ENCODE measurements at places on chromosomes 11 and 22.
A peak's percentile ranks its signal among the peaks of the same experiment; 100 is the strongest.

DNA sequence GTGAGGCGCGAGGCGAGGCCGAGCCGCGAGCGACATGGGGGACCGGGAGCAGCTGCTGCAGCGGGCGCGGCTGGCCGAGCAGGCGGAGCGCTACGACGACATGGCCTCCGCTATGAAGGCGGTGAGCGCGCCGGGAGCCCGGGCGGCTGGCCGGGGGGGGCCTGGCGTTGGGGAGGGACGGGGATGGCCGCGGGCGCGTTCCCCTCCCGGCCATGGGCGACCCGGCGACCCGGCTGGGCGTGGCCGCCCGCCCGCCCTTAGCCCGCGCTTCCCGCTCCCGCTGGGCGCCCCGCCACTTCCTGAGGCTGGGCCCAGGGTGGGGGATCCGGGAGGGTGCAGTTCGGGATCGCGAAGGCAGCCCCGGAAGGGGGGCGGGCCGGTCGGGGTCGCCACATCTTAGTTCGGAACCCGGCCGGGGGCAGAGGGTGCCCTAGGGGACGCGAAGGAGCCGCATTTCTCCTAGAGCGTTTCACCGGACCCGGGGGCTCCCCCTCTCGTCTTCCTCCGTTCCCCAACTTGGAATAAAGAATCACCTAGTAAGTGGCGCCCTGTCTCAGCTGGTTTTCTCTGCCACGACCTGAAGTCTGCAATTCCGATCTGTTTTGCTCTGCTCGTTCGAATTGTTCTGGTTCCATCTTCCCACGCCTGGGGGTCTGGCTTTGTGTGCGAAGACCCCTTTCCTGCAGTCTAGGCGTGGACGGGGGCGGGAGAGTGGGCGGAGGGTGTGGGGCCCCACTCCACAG lies 536 bp downstream of the YWHAH start:
- DNase-seq, result peak; percentile 45

DNA sequence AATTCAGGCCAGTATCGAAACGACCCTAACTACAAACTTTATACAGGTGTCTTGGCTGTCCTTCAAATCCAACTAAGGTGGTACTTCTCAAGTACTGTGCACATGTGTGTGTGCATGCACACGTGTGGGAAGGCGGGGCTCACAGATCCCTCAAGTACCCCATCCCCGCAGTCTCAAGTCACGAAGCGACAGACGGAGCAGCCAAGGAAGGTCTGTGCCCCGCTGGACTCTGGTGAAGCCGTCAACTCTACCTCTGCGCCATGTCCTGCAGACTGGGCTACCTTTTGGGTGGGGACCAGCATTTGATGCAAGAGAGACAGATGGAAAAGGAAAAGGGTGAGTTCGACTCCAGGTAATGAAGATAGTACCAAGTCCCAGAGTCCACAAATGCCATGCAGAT lies 169.0 kb downstream of the CRYBB2 start:
- no peak for DNase-seq

GRCh38 chr11:63240791-63241379 lies 2.5 kb downstream of the SLC22A25 start:
- DNase-seq, result no peak

DNA sequence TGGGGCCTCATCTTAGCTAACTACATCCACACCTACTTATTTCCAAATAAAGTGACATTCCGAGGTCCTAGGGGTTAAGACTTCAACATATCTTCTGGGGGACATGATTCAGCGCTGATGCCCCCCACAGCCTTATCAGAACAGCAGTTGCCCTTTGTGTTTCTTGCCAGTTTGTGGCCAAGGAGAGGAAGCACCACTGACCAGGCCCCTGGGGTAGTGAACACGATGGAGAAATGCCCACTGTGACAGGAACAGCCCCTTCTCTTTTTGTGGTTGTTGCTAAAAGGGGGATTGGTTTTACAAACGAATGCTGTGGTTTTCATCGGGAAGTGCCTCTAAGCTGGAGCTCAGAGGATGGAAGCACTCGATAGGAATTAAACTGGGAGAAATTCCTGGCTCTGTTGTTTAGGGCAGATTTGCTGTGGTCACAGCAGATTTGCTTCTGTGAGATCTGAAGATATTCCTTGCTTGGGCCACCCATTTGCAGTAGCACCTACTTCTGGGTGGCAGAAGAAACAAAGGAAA lies 88.8 kb downstream of the ABTB2 start:
- DNase-seq, result no peak

- no peak for DNase-seq
Measured at GRCh38 chr11:36431429-36432092, 78.5 kb downstream of the TRAF6 start.

DNA sequence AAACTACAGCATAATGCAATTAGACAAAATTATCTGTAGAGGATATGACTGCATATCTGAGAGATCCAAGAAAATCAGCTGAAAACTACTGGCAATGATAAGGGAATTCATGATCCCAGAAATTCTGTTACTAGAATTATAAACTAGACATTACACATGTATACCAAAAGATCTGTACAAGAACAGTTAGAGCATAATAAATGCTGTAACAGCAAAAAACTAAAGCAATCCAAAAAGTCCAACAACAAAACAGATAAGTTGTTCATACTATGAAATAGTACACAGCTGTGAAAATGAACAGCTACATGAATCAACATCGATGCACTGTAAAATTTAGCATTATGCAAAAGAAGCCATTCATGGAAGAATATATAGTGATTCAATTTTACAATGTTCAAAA lies 6.0 kb downstream of the ZNF214 start:
- no peak for DNase-seq

DNA sequence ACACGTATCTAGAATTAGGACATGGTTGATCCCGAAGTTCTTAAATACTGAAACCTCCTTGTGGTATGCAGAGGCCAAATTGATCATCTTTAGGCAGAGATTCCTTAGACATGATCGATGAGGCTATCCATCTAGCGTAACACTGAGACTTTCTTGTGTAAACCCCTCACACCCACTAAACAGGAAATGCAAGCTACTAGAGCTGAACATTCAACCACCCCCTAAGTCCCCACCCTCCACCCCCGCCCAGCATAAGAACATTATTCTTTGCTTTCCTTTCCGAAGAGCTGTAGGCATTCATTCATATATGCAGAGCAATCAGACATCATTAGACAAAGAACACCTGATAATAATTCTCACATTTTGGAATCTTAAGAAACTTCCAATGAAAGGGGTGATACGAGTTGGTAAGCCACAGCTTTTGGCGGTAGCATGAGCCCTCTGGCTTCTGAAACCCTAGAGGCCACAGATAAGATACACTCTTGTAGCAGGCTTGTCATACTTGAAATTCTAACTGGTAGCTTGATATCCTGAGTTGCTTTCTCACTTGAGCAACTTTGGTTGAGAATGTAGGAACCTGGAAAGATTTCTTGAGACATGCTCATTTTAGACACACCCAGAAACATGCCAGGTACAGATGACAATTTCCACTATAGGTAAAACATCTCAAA lies 42.2 kb downstream of the FLI1 start:
- DNase-seq, result peak; percentile 42

- no peak for DNase-seq
Measured at GRCh38 chr22:20194681-20195593, 44.1 kb upstream of the CCDC188 start.

DNA sequence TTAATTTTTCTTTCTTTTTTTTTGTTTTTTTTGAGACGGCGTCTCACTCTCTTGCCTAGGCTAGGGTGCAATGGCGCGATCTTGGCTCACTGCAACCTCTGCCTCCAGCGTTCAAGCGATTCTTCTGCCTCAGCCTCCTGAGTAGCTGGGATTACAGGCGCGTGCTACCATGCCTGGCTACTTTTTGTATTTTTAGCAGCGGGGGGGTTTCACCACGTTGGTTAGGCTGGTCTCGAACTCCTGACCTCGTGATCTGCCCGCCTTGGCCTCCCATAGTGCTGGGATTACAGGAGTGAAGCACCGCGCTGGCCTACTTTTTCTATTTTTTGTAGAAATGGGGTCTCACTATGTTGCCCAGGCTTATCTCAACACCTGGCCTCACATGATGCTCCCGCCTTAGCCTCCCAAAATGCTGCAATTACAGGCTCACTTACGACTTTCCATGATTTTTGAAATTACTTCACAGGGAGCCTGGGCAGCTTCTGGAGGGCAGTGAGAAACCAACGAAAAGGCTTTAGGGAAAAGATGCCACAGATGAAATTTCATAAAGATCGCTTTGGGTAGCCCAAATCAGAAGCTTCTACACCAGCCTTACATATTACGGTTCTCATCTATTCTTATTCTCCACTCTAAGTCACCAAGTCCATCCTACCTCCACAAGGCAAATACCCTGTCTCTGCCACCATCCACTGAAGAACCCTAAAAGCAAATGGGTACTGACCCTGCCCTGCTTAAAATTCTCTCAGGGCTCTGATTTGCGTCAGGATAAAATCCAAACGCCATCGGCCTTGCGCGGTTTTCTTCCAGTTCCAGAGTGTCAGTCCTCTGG lies 866 bp upstream of the RRM1 start:
- no peak for DNase-seq

DNA sequence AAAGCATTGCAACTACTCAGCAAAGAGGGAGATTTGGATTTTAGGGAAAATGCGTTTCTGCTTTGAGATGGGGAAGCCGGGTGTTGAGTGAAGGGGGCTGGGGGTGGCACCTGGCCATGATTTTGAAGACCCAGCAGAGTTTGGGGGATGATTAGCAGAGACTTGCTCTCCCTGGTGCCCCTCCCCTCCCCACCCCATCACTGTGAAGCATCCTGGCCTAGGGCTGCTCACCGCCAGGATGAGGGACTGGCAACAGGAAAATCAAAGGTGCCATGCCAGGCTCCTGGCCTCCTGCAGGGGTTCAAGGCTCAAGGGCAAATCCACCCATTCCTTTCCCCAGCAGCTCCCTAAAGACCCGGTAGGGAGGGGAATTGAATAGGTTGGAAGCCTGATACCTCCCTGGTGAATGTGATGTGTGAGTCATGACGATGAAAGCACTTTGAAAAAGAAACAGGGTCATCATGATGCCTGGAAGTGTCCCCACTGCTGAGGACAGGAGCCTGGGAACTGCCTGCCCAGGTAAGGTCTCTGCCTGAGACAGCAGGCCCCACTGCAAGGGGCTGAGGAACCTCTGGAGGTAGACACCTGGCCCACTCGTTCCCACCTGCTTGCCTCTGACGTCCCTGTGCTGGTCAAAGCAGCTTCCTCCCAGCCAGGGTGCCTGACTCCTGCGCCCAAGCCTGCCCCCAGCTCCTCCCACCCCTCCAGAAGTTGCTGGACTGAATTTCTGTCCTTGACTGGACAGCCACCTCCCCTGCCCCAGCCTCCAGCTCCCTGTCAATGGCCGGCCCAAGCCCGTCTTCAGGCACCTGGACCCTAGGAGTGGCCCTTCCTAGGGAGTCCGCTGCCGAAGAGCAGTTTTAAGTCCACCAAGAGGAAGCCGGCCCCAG lies 1.7 kb downstream of the CHST1 start:
- no peak for DNase-seq

DNA sequence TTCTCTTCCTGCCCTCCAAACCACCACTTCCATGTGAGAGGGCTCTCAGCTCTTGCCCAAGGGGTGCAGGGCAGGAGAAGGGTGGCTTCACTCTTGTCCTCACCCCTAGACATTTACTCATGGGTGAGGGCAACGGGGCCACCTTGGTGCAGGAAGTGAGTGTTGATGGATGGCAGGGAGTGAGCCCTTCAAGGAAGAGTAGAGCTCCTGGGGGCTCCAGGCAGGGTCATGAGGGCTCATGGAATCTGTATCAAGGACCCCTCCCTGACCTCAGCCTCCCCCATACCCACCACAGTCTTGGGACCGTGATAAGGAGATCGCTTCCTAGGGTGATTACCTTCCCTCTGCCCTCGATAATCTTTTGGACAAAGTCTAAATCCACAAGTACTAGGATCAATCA lies 37.8 kb downstream of the TSPAN18 start:
- no peak for DNase-seq

DNA sequence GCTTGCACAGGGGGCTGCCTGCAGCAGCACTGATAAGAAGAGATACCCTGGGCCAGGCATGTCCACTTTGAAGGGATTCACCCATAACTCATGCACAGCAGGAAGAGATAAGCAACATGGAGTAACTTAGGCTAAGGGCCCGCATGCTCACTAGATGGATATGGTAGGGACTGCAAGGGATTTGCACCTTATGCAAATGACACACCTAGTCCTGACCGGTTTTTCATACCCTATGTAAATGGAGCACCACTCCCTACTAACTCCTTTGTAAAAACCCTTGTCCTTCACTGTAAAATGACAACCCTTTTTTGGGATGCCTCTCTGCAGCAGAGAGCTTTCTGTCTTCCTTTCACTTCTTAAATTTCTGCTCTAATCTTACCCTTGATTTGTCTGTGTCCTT lies 658.9 kb upstream of the CCDC179 start:
- DNase-seq, result no peak

All from CD4-positive, alpha-beta T cell treated with Interleukin-17A for 1 hour (primary cell).